ENCODE measurements at places on chromosomes 3 and 15.

DNA sequence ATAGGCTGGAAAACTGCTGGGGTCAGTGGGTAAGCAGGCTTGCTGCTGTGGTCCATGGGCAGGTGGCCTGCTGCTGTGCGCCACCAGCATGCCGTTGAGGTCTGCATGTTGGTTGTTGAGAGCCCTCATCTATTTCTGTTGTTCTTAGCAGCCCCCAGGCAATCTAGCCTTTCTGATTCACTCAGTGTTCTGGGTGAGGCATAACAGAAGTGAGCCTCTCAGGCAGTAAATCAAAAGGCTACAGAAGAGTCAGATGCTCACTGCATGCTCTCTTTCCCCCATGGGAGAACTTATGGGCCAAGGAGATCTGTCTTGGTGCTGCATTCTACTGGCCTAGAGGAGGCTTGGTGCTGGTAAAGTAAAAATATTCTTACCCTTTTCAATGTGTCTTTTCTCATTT, 67.8 kb upstream of the ATP10A start:
- DNase-seq = no peak

GRCh38 chr3:143170074-143170473, 50.5 kb downstream of the CHST2 start:
- DNase-seq = no peak

DNA sequence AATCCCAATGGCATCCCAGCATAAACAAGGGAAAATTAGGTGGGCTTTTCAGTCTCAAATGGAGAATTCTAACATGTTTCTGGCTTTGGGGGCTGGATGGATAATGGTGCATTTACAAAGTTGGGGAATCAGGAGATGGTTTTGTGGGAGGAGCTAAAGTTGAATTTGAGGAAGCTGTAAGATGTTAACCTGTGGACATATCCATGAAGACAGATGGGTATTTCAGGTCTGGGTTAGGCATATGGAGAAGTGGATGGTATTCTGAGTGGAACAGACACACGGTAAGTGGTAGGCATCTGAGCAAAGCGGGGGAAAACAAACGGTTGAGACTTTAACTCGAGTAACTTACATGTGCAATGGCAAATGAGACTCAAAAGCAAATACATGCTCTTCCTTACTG, 1.7 kb upstream of the LMLN start:
- no peak for DNase-seq

GRCh38 chr3:104669083-104669482, 697.6 kb upstream of the ALCAM start:
- no peak for DNase-seq

- no peak for DNase-seq
Measured at GRCh38 chr15:31489281-31489680, 162.6 kb downstream of the KLF13 start.

GRCh38 chr15:99613887-99614647, 48.3 kb downstream of the MEF2A start:
- DNase-seq = no peak

- DNase-seq = peak; percentile 2
Measured at GRCh38 chr15:53072077-53072476, 281.9 kb upstream of the ONECUT1 start.

- no peak for DNase-seq
Measured at GRCh38 chr3:147699175-147699838, 290.1 kb downstream of the ZIC1 start.

- no peak for DNase-seq
Measured at GRCh38 chr3:55607844-55608243, 120.7 kb upstream of the WNT5A start.

DNA sequence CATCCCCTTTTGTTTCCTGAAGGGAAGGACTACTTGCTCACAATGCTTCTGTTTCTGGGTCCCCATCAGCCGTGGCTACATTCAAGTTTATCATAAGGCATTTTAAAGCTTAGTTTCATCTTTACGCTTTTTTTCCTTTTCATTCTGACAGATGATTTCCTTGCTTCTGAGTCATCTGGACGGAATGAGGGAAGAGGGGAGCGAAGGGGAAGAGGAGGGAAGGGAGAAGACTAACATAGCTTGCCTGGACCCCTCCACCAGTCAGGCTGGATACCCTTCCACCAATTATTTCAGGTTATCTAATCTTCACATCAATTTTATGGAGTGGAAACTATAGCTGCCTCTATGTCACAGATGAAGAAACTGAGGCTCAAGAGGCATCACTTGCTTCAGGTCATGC, 27.6 kb downstream of the FAM3D start:
- no peak for DNase-seq

GRCh38 chr3:14890476-14890875, 56.9 kb upstream of the NR2C2 start:
- no peak for DNase-seq

DNA sequence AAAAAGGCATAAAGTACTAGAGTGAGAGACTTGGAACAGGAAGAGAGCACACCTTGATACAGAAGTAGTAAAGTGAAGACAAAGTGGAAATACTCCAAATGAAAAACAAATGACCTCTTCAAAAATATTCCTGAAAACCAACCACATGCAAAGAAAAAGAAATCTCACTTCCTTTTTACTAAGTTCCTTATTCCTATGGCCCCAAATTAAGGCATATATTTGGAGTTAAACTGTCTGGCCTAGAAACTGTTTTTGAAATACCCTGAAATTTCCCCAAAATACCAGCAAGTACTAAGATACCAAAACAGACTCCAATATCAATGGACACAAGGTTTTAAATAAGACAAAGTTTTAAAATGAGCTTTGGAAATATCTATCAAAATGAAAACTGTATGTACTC, 58.2 kb downstream of the ZNF148 start:
- no peak for DNase-seq

GRCh38 chr3:53049987-53050386, 4.1 kb upstream of the SFMBT1 start:
- DNase-seq = no peak

GRCh38 chr15:97866959-97867358, 93.5 kb upstream of the ARRDC4 start:
- DNase-seq = no peak

GRCh38 chr3:98555025-98555379, 23.2 kb downstream of the GPR15 start:
- no peak for DNase-seq

DNA sequence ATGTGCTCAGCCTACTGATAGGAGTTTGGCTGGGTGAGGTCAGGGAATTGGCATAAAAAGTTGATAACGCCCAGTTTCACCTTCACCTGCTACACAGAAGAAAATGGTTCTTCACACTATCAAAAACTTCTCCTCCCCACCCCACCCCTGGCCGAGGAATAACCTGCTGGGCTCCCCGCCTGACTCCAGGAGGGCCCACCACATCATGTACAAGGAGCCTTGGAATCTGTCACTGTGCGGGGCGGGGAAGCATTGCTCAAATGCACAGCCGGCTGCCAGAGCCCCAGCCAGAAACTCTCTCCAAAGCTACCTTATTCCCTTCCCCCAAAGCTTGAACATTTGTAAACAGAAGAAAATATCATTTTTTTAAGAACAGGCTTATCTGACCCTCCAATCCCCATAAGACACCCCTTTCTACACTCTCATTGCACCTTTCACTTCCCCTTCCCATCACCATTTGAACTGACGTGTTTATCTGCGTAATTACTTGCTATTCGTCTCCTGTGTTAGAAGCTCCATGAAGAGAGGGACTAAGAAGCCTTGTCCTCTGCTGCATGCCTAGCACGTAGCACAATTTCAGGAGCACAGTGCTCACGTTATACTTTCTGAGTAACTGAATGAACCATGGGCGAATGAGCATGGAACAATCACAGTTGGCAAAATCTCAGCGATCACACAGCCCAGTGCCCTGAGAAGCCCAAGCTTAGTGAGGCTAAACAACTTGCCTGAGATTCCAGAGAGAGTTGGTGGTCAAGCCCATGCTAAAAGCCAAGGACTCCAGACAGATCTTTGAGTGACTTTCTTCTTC, 82.9 kb downstream of the HES1 start:
- DNase-seq = no peak

- DNase-seq = no peak
Measured at GRCh38 chr3:180215866-180216265, 179.1 kb upstream of the PEX5L start.

- DNase-seq = no peak
Measured at GRCh38 chr15:78680431-78681075, 39.5 kb upstream of the CHRNB4 start.

GRCh38 chr3:191523148-191523547, 62.2 kb downstream of the PYDC2 start:
- no peak for DNase-seq

DNA sequence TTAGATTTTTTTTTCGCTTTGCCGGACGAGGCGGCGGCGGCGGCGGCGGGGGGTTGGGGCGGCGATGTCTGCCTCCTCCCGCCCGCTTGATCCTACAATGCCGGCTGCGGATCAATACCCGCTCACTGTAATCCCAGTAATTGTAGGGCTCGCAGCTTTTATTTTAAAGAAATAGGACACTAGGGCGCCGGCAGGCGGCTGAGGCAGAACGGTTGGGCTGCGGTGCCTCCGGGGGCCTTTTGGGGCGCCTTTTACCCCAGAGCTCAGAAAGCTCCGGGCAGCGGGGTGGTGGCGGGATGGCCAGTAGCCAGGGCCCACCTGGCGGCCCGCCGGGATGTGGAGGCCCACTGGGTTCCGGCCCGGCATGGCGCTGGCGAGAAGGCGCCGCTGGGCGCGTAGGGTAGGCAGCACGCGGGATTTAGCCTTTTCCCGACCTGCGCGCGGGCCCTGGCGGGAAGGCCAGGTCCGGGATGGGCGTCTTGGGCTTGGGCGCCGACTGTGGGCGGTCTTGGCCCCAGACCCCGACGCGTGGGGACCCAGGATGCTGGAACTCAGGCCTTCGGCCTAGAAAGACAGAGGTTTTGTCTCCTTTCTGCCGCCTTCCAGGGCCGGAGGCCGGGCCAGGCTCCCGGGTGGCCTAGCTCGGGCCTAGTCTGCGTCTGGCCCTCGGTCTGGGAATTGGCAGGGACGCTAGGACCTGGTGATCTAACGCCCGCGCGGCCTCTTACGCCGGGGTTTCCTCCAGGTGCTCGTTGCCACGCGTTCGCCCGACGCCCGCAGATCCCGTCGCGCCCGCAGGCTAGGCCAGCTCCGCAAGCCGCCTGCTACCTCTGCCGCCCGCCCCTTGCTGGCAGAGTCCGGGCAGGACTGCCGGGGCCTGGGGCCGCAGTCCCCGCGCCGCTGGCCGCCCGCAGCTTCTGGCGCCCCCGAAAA, 15.5 kb upstream of the ONECUT1 start:
- DNase-seq = no peak

GRCh38 chr15:78207110-78207458, 27.3 kb downstream of the ACSBG1 start:
- DNase-seq = no peak

GRCh38 chr15:90086868-90087268, 15.4 kb downstream of the IDH2 start:
- DNase-seq = no peak

GRCh38 chr15:32884146-32884545, 166.3 kb downstream of the GREM1 start:
- DNase-seq = no peak

DNA sequence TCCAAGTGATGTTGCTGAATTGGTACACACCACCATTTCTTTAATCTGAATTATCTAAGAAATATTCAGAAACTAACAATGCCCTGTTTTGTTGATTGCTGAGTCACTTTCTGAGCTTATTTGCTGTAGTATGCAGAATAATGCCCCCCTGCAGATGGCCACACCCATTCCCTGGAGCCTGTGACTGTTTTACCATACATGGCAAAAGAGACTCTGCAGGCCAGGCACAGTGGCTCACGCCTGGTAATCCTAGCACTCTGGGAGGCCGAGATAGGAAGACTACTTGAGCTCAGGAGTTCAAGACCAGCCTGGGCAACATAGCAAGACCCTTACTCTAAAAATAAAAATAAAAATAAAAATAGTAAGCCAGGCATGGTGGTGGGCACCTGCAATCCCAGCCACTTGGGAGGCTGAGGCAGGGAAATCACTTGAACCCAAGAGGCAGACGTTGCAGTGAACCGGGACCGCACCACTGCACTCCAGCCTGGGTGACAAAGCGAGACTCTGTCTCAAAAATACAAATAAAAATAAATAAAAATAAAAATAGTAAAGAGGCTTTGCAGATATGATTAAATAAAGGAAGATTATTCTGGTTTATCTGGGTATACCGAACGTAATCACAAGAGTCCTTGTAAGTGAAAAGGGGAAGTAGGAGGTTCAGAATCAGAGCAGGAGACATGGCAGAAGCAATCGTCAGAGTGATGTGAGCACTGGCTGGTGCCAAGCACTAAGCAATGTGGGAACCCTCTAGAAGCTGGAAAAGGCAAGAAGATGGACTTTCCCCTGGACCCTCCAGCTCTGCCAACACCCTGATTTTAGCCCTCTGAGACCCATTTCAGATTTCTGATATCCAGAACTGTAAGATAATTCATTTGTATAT, 19.0 kb downstream of the PCYT1A start:
- no peak for DNase-seq

DNA sequence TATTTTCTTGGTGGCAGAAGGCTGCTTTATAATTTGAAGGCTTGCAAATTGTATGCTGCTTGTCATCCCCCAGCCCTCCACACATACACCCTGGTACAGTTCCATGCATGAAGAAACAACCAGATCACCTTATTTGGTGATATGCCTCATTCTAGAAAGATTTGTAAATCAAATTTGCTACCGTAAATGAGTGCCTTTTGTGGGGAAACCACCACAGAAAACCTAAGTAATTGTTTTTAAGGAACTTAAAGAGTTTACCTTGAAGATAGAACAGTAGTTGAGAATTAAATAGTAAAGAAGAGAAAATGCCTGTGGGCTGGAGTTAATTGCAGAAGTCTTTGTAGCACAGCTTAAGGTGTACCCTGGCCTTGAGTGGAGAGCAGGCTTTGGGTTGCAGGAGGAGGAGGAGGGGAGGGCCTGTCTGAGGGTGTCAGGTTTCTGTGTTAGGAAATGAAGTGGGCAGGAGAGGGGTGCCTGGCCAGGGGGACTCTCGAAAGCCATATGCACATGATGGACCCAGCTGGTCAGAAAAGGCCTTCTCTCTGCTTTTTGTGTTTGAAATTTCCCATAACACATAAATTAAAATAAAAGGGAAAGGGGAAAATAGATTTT, 6.9 kb downstream of the NIPA2 start:
- DNase-seq = no peak

- no peak for DNase-seq
Measured at GRCh38 chr15:40136470-40137302, 24.2 kb upstream of the BUB1B start.

GRCh38 chr3:110413807-110414748, 657.5 kb upstream of the NECTIN3 start:
- peak; percentile 71 for DNase-seq

- DNase-seq = no peak
Measured at GRCh38 chr3:46916799-46917198, 39.3 kb downstream of the PTH1R start.

- no peak for DNase-seq
Measured at GRCh38 chr15:64909546-64909945, 2.2 kb upstream of the ANKDD1A start.

GRCh38 chr3:127747066-127747465, 74.3 kb downstream of the ABTB1 start:
- DNase-seq = no peak

GRCh38 chr3:77370413-77370812, 330.5 kb downstream of the ROBO2 start:
- peak; percentile 89 for DNase-seq
